T-helper 1 cell (primary cell): ENCODE measurements at places on chromosomes 5 and 9.

- no peak for DNase-seq
Measured at GRCh38 chr9:133855802-133856521, 117.8 kb upstream of the SARDH start.

DNA sequence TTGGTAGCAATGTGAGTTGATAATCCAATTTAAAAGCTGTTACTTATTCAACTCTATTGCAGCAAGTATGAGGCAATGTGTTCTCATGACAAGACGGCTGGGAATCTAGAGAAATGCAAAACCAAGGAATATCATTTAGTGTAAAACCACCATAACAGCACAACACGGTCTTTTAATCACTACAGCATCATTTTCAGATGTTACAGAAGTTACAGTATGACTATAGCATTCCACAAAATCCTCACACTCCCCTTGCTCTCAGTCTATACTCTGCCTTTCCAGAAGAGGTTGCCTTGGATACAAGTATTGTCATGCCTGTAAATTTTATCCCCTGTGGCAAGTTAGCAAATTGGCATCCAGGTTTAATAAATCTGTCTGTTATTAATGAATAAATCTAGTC lies 28.6 kb upstream of the TAS2R1 start:
- no peak for DNase-seq

DNA sequence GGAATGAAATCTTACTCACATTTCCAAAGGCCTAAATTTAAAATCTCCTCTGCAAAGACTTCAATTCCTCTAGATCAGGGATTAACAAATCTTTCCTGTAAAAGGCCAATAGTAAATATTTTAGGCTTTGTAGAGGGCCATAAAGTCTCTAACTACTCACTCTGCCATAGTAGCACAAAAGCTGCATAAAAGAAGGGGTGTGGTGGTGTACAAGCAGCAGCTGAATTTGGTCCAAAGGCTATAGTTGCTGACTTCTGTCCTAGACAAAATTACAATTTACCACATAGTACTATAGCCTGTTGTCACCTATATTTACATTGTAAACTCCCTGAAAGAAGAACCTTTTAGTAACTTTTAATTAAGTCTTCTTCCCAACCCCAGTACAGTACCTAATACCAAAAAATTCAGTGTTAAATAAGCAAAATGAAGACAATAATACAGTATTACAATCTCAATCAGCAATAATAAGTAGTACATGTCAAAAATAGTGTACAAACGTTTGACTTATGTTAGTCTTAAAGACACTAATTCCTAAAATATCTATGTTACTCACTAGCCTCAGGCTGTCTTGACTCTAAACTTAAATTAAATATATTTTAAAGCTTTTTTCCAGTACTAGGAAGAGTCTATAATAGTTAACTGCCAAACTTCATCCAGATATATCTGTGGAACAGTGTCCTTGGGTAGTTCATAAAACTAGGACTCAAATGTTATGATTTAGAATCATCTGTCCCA lies 6.9 kb downstream of the CETN3 start:
- DNase-seq, result no peak

DNA sequence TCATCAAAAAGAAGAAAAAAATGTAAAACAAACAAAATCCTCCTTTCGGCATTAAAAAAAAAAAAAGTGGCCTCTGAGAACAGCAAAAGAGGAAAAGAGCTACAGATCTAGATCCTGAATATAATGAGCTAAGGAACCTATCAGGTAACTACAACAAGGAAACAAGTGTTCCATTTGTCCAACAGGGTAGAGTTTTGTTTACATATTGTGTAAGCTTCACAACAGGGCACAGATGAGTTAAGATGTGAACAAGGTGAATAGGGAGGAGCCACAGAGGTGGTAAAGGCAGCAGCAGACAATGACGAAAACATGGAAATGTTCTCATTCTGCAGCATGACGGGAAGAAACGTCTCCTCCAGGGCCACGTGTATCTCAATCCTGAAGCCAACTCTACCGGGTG lies 14.4 kb downstream of the ELP1 start:
- no peak for DNase-seq

DNA sequence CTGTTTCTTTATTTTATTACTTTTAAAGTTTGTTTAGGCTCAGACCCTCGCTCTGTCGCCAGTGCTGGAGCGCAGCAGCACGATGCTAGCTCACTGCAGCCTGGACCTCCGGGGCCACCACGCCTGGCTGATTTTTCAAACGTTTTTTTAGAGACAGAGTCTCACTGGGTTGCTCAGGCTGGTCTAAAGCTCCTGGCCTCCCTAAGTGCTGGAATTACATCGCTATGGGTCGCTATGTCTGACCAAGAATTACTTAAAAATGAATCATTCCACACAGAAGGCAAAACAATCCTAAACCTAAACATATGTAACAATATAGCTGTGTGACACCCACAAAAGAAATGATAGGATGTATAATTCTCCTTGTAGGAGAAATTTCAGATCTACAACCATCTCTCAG lies 86.9 kb upstream of the SIMC1 start:
- DNase-seq, result no peak
